ENCODE measurements at places on chromosomes 11 and 22.

DNA sequence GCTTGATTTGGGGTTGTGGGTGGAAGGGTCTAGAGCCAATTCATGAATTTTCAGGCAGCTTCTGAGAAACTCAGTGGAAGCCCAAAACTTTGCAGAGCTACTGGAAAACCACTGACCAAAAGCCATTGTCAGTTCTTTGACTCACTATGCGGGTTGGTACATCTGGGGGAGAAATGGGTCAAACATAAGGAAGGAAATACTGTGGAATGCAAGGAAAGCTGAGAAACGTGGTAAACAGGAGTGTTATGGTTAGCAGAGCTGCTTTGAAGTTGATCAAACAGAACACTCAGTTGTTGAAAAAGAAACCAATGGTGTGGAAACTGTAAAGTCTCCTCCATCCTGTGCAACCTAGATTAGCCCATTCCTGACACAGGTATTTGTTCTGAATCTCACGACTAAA, 6.3 kb upstream of the ABTB2 start:
- DNase-seq, result no peak

GRCh38 chr11:88414385-88414861, 76.9 kb upstream of the CTSC start:
- no peak for DNase-seq

DNA sequence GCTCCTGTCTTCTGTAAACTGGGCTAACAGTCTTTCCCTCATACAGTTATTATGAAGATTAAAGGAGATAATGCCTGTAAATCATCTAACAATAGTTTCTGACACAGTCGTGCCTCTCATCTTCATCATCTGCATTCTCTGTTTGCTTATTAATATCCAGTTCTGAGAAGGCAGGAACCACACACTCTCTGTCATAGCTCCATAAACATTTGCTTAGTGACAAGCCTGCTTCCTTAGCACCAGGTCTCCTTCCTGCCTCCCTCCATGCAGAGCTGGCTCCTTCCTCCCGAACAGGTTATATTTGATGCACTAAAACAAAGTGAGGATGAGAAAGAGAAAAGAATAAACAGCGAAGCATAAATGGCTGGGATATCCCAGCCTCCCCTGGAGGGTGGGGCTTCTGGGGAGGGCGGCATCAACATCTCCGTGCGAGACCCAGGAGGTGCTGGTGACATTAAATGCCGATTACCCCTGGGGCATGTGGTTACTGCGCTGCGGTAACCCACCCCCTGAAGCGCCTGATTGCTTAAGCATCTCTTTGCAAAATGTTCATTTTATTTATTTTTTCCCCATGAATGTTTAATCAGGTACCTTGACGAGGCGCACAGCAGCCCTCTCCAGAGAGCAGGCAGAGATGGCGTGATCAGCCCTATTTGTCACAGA, 404.9 kb downstream of the NXPE2 start:
- DNase-seq, result no peak

- DNase-seq, result peak; percentile 48
Measured at GRCh38 chr22:26428515-26429457, at the start of gene ASPHD2. Gene ASPHD2, plus strand, starts transcription at chr22:26429260. Its CDS starts 4,356 bp downstream, at chr22:26433616.

DNA sequence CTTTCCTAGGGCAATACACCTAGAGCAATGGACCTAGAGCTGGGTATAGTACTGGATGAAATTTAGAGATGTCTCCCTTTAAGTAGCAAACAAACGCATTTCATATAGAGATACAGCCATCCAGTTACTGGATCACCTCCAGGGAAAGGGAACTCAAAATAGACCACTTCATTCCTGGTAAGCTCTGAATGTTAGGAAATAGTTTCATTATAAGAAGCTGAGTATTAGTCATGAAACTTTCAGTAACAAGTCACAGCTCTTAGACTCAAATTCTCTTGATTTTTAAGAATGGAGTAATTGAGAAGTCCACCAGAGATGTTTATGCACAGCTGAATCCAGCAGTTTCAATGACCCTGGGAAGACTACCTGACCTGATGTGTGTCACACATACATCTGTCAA, 221.9 kb downstream of the FAM76B start:
- DNase-seq, result no peak

DNA sequence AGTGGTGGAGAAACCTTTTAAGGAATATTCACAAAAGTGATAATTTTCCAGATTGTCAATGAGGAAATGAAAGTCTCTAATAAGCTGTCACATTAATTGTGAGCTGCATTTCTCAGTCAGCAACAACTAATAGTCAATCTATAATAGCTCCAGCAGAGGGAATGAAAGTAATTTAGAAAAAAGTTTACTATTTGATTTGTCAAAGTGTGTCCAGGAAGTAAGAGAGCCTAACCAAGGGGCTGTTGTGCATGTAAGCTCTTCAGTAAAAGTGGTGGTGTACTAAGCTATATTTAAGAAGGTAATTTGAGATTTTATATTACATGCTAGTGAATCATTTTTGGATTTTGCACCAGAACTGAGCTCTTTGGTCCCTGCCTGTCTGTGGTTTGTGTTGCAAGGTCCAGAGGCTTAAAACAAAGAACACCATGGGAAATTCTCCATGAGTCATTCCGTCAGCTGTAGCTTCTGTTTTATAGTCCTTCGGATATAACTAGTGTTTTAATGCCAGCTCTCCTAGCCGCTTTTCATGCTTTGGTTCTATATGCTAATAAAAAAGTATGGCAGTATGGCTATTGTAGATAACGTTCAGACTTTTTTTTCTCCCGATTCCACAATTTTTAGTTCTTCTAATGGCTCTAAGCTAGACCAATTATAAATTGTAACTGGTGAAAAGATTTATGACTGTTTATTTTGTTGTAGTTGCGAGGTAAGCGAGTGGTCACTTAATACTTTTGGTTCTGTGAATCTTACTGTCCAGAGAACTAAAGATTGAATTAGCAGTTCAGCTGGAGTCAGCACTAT, 64.6 kb downstream of the ARHGEF12 start:
- no peak for DNase-seq

- no peak for DNase-seq
Measured at GRCh38 chr22:27874185-27874584, 44.9 kb downstream of the PITPNB start.

GRCh38 chr22:19659805-19660345, 54.4 kb upstream of the SEPTIN5 start:
- no peak for DNase-seq

DNA sequence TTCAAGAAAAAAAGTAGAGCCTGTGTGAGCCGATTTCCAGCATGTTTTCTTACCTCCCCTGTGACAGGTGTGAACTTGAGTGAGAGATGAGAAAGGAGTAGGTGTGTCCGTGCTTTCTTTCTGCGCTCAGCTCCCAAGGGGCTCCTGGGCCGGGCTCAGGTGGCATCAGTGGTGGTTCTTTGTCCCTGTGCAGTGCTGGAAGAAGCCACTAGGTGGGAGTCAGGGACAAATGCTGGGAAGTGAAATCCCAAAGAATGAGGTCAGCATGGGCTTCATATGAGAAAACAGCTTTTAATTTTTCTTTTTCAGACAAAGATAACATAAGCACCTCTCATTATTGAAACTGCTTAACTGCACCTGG, 57.8 kb downstream of the PPFIBP2 start:
- no peak for DNase-seq

DNA sequence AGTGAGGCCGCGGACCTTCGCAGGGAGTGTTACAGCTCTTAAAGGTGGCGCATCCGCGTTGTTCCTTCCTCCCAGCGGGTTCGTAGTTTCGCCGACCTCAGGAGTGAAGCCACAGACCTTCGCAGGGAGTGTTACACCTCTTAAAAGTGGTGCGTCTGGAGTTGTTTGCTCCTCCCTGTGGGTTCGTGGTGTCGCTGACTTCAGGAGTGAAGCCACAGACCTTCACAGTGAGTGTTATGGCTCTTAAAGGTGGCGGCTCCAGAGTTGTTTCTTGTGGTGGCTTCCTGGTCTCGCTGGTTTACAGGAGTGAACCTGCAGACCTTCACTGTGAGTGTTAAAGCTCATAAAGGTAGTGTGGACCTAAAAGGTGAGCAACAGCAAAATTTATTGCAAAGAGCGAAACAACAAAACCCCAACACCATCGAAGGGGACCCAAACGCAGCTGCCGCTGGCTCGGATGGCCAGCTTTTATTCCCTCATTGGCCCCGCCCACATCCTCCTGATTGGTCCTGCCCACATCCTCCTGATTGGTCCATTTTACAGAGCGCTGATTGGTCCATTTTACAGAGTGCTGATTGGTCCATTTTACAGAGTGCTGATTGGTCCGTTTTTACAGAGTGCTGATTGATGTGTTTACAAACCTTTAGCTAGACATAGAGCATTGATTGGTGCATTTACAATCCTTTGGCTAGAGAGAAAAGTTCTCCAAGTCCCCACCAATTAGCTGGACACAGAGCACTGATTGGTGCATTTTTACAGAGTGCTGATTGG, 1.2 kb upstream of the TMEM45B start:
- DNase-seq, result no peak

DNA sequence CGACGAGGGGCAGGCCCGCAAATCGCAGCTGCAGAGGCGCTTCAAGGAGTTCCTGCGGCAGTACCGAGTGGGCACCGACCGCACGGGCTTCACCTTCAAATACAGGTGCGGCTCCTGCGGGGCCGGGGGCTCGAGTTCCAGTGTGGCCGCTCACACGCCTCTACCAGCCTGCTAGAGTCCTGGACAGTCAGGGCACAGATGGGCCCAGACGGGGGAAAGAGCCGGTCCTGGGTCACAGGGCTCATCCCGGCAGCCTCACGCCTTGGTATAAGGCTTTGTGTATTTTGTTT, 506 bp downstream of the MCM5 start:
- no peak for DNase-seq

- DNase-seq, result no peak
Measured at GRCh38 chr11:64642871-64643255, 51.8 kb downstream of the SLC22A12 start.

- no peak for DNase-seq
Measured at GRCh38 chr11:69364921-69365320, 71.0 kb downstream of the MYEOV start.

DNA sequence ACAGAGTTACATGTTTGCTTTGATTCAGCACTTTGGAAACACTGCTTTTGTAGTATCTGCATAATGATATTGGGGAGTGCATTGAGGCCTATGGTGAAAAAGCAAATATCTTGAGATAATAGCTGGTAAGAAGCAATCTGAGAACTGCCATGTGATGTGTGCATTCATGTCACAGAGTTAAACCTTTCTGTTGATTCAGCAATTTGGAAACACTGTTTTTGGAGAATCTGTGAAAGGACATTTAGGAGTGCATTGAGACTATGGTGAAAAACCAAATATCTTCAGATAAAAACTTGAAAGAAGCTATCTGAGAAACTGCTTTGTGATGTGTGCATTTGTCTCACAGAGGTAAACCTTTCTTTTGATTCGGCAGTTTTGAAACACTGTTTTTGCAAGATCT, 346.8 kb downstream of the OR4C45 start:
- DNase-seq, result no peak

DNA sequence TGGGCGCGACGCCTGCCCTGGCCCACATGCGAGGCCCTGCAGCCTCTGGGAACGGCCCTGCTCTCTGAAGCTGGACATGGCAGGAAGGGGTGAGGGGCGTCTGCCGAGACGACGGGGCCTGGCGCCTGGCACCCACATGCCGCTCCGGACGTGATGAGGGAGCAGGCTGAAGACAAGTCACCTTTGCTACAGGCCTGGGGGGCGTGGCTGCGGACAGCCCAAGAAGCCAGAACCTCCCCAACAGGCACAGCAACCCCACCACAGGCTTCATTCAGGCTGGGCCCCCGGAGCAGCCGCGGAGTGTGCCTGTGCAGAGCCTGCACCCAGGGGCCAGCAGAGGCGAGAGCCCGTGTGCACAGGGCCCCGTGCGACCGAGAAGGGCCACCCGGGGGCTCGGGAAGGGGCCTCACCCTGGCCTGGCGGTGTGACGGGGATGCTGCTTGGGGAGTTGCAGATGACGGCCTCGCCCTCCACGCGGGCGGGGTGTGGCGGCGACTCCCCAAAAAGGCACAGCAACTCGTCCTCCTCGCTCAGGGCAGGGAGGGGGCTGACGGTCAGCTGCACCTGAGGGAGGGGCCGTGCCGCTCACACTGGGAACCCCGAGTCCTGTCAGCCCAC, 16.6 kb upstream of the MAPK11 start:
- no peak for DNase-seq

DNA sequence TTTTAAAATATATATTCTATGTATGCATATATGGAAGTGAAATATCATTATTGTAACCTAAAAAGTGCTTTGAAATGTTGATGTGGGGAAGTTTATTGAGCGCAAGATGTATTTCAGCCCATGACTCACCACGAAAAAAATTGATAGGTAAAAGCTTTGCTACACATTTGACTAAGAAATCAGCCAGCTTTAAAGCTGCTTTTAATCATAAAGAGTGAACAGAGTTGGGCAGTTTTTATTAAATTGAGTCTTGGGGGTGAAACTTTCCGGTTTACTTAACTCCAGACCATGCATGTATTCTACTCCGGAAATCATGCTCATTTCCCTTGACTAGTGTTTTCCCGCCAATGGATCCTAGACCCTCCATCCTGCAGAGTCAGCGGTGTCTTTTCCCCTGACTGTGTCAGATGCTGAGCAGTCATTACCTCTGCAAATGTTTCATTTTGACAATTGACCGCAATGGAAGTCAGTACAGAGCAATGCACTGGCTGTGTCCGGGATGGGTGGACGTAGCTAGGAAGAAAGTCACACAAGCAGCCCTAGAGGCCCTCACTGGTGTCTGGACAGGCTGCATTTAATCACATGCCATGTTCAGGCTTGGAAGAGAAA, 47.2 kb upstream of the MPEG1 start:
- no peak for DNase-seq

GRCh38 chr11:71408826-71409225, 39.4 kb downstream of the DHCR7 start:
- no peak for DNase-seq

GRCh38 chr22:31292236-31292989, at the start of gene PIK3IP1:
Gene PIK3IP1, minus strand, starts transcription at chr22:31292488. Its CDS starts 144 bp downstream, at chr22:31292344.
- DNase-seq, result peak; percentile 87

GRCh38 chr11:35393098-35393497, 26.3 kb downstream of the SLC1A2 start:
- DNase-seq, result no peak

DNA sequence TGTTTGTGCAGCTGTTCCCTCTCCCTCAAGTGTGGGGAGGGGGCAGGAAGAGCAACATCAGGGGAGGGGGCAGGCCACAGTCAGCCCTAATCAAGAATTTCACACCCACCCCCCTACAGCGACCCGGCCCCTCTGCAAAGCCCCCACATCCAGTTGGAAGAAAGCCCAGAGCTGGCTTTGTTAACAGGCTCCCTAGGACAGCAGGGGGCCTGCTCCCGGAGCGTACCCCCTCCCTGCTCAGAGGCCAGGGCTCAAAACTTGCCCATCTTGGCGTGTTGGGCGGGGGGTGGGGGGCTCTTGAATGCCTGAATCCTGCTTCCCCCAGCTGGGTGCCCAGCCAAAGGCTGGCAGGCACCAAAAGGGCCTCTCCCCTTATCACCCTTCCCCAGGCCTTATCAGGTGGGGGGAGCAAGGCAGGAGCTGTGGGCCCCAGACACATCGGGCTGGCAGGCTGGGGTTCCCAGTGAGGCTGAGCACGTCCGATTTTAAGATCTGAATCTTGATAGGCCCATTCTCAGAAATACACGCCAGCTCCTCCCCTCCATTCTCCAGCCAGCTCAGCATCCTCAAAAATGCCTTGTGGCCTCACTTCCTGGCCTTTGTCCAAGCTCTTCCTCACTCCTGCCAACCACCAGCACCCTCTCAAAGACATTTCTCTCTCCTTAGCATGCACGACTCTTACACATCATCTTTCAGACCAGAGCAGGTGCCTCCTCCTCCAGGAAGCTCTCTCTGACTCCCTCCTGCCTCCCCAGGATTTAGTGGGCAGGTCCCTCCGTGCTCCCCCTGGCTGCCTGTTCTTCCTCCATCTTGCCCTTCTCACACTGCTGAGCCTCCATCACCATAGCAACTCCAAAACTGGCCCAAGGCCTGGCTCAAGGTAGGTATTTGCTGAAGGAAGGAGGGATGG, 384.8 kb downstream of the MN1 start:
- DNase-seq, result no peak

All from HuH-7.5 (cell line).